Foreskin keratinocyte (primary cell): ENCODE measurements at places on chromosomes 12 and 14.

- no peak for DNase-seq
Measured at GRCh38 chr14:72925815-72926291, 411 bp upstream of the DCAF4 start.

DNA sequence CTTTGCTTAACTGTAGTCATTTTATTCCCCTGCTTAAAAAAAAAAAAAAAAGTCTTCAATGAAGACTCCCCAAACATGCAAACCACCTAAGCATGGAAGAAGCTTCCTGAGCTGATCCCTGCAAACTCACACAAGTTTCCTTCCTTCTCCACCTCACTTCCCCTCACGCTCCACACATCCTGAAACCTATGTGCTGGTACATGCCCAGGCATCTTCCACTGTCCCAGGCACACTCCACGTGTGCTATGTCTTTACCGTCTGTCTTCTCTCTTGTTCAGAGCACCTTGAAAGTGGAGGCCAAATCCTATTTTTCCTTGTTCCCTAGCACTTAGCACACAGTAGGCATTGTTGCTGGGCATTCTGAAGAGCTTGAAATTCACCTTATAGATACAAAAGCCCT lies 13.4 kb downstream of the LRIG3 start:
- DNase-seq: peak; percentile 86

- DNase-seq: no peak
Measured at GRCh38 chr12:105384220-105384619, 53.7 kb downstream of the C12orf75 start.

- no peak for DNase-seq
Measured at GRCh38 chr12:119117936-119118335, 60.8 kb upstream of the HSPB8 start.

DNA sequence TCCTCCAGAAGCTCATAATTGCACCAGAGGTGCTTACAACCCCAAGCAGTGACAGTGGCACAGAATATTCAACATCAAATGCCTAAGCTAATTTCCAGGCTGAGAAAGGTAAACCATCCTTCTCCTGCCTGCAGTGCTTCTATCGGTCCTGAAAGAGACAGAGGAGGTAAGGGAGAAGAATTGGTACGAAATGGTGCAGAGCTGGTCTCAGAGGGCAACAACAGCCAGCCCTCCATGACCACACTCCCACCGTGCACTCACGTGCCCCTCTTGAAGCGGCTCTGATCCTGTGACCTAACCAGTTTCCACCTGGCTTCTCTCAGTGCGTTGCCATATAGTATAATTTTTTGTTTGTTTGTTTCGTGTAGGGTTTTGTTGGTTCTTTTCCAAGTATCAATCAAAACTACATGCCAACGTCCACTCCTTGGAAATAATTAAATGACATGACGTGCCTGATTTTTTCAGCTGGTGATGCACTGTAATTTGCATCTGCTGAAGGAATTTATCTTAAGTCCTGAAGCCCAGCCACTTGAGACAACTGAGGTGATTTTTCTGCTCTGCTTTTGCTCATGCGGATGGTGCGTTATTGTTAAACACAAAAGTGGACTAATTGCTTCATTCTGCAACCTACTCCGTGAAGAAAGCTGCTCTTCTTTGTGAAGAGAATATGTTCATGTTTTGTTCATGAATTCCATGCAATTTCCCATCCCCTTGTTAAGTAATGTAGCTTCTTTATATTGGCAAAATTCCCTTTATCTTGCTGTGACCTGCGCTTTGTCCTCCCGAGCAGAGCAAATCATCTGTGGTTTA lies 1.3 kb upstream of the ATP2A2 start:
- no peak for DNase-seq

DNA sequence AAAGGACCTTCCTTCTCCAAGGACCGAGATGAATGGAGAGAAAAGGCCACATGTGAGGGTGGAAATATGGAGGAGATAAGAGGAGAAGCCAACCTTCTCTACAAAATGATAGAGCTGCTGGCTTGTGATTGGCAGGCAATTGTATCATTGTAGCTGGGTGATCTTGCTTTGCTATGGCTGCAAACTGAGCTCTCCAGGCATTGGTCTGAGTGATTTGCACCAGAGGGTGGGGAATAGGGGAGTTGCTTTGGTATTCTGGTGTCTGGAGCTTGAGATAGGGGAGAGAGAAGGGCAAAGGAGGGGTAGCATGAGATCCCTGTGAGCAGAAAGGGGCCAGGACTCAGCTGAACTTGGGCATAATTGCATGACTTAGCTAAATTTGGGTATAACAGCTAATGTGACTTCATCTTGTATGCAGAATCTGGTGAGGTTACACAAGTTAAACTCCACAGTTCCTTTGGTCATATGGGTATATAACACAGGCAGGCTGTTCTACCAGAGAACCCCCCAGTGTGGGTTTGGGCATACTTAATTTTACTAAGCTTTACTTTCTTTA lies 72.0 kb downstream of the FOS start:
- no peak for DNase-seq

DNA sequence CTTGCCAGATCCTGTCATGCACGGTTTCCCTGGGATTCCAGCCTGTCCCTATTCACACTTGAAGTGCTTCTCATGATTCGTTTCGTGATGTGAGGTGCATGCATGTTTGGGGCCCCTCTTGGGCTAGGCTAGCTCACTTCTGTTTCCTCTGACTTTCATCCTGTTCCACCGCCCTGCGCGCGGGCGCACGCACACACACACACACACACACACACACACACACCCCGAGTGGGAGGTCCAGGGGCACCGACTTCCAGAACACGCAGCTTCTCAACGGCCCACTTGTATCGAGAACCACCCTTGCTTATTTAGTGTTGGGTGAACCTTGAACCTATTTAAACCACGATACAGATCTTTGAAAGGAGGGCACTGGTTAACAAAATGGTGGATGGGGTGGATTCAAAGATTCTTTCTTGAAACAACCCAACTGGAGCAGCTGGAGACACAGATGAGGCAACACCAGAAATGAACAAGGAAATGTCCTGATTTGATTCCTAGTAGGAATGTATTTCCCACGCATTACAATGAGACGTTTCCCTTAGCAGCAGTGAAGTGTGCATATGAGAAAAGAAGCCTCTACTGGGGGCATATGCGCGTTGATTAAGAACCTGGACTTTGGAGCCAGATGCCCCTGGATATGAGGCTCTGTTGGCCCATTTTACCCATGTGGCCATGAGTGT lies 16.3 kb downstream of the ELK3 start:
- DNase-seq: no peak

DNA sequence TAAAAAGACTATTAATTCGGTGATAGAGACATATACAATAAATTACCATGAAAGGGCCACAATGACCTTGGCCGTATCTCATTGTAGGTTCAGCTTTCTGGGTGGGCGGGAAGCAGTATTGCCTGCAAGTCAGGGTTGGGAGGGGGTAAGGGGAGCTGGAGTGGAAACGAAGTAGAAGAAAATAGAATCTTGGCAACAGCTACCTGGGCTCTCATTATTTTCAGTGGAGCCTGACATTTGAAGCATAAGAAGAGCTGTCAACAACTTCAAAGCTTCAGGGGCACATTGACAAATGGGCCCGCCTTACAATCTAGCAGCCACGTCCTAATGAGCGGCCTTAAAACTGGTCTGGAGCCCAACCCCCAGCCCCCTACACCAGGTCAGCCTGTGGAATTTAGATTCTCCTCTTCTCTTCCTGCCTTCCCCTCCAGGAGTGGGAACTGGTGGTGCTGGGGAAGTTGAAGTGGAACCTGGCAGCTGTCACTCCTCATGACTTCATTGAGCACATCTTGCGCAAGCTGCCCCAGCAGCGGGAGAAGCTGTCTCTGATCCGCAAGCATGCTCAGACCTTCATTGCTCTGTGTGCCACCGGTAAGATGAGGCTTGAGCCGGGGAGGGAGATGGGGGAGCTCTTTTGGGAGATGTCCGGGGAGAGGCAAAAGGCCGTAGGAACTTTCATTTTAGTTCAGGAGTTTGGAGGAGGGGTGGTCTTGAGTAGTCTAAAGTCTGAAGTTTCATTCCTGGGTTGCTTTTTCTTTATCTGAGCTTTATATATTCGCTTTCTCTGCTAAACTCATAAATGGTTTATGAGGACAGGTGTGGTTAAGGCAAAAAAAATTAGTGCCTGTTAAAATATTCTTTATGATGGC lies 5.0 kb downstream of the CCND2 start:
- no peak for DNase-seq

DNA sequence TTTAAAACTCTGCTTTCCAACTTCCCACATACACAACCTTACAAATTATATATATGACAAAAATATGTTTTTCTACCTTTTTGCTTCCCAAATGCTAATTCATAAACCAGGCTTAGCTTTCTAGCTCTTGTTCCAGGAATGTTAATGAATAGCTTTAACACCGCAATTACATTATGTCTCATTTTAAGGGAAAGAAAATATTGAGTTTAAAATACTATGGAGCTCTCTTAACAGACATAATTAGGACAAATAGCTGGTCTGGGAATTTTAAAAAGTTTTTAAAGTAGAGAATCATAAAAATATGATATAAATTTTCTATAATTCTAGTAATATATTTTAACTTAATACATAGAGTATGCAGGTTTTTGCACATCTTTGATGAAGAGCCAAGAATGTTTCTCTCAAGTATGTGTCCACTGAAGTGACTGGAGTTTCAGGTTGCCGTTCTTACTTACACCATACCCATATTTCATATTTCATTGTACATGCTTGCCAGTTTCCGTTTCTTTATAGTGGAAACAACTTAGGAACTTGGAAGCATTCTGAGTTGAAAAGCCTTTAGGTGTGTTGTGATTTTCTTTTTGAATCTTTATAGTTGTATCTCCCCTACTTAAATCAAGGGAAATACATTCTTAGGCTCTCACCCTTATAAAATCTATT lies 90.6 kb upstream of the SLCO1C1 start:
- DNase-seq: no peak

DNA sequence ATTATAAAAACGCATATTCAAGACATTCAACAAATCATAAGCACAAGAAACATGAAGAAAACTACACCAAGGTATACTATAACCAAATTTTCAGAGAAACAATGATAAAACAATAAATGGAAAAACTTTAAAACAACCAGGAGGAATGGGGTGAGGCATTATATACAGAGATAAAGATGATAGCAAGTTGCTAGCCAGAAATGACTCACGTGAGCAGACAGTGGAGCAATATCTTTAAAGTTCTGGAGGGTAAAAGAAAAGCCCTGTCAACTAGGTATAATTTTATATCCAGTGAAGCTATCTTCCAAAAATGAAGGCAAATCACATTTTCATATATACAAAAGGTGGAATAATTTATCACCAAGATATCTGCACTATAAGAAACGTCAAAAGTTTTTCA lies 97.8 kb upstream of the PCED1B start:
- DNase-seq: no peak

GRCh38 chr12:52442600-52443061 lies 8.5 kb upstream of the KRT75 start:
- DNase-seq: peak; percentile 99

GRCh38 chr12:124938587-124938986 lies 24.1 kb upstream of the UBC start:
- DNase-seq: peak; percentile 85

DNA sequence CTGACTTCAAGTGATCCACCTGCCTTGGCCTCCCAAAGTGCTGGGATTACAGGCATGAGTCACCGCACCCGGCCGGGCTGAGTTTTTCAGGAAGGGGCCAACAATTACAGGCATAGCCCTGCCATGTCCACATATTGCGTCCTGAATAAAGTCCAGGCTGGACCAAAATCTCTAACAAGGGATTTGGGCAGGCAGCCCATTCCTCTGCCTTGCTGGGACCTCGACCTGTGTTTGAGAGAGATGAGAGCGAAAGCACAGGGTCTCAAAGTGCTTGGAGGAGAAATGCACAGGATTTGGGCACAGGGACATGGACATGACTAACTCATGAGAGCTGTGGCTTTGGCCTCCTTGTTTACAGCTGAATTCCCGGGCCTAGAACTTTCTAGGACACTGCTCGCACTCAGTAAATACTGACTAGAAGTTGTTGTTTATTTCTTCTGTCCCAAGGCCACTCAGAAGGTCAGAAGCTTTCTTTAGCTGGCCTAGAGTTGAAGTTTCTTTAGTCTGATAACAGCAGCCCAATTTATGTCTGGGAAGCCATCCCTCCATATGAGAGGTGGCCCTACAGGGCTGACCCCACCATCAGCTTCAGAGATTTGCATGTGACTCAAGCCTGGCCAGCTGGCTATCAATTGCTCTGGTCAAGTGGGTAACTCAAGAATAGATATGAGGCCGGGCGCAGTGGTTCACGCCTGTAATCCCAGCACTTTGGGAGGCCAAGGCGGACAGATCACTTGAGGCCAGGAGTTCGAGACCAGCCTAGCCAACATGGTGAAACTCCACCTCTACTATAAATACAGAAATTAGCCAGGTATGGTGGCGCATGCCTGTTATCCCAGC lies 11.7 kb downstream of the CAMKK2 start:
- no peak for DNase-seq

DNA sequence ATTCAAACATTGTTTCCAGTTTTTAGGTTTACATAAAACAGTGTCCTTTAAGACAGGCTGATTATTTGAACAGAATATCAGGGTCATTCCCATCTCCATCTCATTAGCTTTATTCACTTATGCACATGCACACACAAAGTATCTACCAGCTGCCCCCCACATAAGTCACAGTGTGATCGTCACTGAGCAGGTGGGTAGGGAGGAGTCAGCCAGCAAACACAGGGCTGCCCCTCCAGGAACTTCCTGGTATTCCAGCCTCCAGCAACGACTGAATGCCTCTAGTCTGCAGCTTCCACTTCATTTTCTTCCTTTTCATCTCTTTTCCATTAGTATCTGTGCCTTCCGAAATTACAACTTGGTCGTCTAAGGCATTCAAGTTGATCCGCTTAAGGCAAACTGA lies 48.8 kb upstream of the FOXN3 start:
- no peak for DNase-seq

DNA sequence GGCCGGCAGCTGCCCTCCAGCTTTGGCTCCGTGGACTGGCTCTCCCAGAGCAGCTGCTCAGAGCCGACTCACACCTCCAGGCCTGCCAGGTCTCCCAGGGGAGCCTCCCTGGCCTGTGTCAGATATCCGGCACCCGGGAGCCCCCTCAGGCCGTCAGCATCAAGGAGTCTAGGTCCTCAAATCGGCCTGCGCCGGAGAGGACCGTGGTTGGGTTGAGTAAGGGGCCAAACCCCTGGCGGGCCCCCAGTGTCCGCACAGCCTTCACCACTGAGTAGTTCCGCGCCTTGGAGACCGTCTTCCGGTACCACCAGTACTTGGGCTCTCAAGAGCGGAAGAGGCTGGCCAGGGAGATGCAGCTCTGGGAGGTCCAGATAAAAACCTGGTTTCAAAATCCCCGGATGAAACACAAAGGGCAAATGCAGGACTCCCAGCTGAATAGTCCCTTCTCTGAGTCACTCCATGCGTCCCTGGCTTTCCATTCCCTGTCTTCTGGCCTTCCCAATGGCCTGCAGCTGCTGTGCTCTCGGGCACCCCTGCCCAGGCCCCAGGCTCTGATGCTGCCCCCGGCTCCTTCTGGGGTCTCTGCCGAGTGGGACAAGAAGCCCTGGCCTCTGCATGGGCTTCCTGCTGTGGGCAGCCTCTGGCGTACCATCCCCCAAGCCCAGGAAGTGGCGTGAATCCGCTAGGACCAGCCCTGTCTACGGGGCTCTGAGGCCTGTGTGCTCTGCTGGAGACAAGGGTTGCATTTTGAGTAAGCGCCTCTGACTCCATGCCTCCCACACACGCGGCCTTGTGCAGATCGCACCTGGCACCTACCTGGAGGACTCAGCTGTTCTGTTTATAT lies 245.1 kb upstream of the ATXN7L3B start:
- DNase-seq: no peak
